ENCODE measurements at places on chromosomes 12 and 14. TPM values are rescaled to one million over a fixed set of nuclear protein-coding genes. Genes with fewer than 3 reads are reported as not detected.

- DNase-seq: no peak
These were observed 89.5 kb upstream of the TMPO start for GRCh38 chr12:98425859-98426258.

- DNase-seq: no peak
These were observed 17.7 kb downstream of the SLC25A29 start for GRCh38 chr14:100288382-100289185.

- no peak for DNase-seq
These were observed 743.9 kb upstream of the FLRT2 start for GRCh38 chr14:84785996-84786395.

DNA sequence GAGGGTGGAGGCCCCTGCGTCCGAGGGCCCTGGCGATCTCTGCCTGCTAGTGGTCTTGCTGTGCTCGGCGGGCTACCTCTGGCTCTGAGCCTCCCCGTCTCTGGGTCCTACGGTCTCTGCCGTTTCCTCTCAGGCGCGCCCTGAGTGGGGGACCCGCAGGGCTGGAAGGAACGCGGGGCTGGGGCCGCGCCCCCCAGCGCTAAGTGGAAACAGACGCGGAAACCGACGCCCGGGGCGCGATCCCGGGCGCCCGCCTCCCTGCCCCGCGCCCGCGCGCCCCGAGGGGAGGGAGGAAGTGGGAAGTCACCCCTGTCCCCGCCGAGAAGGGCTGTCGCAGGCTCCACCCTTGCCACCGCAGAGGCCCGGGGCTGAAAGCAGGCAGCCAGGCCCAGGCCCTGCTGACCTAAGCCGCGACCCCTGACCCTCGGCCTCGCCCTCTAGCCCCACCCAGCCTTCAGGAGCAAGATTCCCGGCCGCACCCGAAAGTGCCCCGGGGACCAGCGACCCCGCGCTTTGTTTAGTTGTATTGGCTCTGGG lies 831 bp downstream of the CRIP1 start:
- peak; percentile 72 for DNase-seq

- no peak for DNase-seq
These were observed 2.3 kb downstream of the ADGRD1 start for GRCh38 chr12:130956009-130956408.

DNA sequence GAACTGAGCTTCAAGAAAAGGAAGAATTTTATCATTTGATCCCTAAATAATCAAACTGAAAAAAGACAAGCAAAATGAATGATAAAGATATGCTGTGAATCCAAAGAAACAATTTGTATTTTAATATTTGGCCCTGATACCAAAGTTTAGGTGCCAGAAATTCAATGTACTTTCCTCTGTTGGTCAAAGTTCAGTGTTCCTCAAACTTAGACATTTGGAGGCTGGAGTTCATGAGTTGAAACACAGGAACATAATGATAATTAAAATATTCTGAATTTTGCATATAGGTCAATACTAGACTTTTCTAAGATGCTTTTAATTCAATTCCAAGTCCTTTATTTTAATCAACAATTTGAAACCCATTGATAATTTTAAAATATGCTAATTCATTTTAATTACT lies 1007.7 kb upstream of the ATXN7L3B start:
- DNase-seq: no peak

DNA sequence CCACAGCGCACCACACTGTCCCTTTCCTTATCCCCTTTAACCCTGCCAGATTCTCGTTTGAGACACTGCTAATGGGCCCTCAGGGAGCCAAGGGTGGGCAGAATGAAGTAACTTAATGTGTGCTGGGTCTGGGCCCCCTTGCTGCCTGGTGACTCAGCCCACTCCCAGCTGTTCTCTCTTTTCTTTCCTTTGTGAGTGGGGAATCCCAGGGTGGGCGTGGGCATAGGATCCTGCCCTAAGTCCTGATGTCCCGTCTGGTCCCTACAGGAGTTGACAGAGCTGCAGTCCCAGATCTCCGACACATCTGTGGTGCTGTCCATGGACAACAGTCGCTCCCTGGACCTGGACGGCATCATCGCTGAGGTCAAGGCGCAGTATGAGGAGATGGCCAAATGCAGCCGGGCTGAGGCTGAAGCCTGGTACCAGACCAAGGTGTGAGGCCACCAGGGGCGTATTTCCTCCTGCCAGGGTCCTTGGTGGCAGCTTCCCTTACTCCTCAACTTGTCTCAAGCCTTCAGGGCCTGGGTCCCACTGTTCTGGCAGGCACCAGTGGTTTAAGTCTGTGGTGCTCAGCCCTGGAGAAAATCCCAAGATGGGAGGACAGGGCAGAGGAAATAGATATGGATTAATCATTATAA lies 8.3 kb downstream of the KRT7 start:
- DNase-seq: no peak

GRCh38 chr12:31876568-31877424 lies 82.4 kb upstream of the RESF1 start:
- DNase-seq: no peak

DNA sequence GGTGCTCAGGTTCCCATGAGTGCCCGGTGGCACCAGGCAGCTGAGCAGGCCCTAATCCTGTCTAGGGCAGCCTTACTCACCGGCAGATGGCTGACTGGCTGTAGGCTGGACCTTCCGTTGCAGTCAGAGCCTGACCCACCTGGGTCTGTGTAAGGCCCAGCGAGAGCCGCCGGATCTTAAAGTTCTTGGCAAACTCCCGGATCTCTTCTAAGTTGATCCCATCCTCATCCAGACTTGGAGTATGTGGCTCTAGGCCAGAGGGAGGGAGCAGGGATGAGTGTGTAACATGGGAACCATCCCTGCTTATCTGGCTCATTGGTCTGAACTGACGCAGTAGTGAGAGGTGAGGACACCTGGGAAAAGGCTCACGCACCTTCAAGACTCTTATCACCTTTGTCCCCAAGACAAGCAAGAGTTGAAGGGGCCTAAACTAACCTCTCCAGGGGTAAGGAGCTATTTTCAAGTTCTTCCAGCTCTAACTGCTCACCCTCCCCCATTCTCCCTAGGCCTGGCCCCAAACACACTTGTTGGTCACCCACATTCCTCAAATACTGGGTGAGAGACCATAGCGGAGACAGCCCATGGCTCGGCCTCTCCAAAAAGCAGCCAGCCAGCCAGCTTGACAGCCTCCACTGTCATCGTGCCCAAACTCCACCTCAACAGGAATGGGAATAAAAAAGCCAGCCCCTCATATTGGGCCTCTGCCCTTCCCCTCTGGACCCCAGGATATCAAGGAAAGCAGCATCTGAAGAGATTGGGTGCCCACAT lies 18.8 kb upstream of the TFCP2 start:
- no peak for DNase-seq

- no peak for DNase-seq
These were observed 216.3 kb upstream of the FLRT2 start for GRCh38 chr14:85313560-85314207.

- DNase-seq: no peak
These were observed 73.4 kb downstream of the C12orf42 start for GRCh38 chr12:103422328-103422727.

DNA sequence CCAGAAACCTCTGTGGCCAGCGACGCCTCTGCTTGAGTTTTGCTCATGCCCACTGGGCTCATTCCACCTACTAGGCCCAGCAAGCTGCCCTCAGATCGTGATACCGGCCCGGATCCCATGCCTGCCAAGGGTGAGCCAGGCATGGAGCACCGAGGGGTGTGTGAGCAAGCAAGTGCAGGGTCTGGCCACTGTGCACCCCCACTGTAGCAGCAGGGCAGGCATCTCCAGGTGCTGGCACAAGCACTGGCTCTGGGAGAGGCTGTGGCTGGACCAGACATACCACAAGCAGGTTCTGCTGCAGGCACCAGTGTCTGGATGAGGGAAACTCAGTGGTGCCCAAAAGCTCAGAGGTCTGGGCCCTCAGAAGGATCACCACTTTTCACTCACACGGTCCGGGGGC lies 20.6 kb downstream of the FAM186A start:
- no peak for DNase-seq

GRCh38 chr12:124130691-124131591 lies 157.9 kb downstream of the ZNF664 start:
- DNase-seq: no peak

DNA sequence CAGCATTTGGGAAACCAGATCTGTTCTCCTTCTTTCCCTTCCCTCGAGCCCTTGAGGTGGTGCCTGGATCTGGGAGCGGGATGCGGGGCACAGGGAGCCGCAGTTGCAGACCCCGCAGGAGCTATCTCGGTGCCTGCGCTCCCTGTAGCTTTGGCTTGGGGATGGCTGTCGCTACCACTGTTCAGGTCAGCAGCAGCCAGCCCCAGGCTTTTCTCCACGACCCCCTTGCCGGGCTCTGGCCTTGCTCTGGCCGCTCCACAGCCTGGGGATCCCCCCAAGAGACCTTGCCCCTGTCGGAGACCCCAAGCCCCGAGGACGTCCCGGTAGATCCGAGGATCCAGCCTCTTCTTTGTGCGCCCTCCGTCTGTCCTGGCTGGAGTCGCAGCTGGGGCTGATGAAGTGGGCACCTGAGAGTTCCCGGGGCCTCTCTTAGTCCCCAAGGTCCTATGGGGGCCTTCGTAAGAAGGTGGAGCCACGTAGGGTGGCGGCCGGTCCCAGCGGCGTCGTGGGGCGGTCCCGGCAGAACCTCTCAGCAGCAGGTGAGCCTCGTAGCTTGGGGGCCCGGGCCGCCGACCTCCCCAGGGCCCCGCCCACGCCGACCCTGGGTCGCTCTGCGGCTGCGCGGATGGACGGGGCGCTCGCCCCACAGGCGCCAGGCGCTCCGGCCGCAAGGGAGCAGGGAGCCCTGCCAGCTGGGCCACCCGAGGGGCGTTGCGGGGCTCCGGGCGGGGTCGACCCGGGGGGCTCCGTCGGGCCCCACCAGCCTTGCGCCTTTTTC lies 1.3 kb downstream of the DDN start:
- DNase-seq: no peak

Gene PUS7L
- 13.3 TPM for total RNA-seq

Gene FAM90A1
- not detected for total RNA-seq

Gene GCH1
- total RNA-seq: 3.5 TPM

Gene PTPN6
- 12.6 TPM for total RNA-seq

Gene SPX
- total RNA-seq: 1.5 TPM

Gene ANKS1B
- 10.7 TPM for total RNA-seq

Gene CLEC4C
- total RNA-seq: 0.30 TPM

Gene CCDC196
- not detected for total RNA-seq

Data from skin of body (tissue), 3 donors.